ENCODE measurements at places on chromosomes 2 and 18.

- no peak for DNase-seq
Observed at GRCh38 chr2:153074207-153074606, 355.8 kb downstream of the ARL6IP6 start.

- DNase-seq = no peak
Observed at GRCh38 chr2:176885001-176885643, 327.5 kb upstream of the HNRNPA3 start.

DNA sequence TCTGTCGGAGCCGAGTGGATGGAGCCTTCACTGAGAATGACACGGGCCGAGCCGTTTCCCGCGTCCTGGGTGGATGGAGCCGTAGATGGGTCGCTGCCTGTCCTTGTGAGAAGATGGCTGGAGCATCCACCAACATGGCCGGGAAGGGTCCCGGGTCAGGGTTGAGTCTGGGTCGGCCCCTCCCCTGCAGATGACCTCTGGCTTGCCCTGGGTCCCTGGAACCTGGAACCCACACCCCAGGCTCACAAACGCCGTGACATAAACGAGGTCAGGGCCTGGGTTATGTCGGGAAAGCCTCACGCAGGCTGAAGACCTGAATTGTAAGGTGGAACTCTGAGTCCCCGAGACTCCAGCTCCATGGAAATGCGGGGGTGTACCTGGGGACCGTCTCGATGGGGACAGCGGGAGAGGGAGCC is 94.9 kb downstream of the NFATC1 start:
- DNase-seq = no peak

DNA sequence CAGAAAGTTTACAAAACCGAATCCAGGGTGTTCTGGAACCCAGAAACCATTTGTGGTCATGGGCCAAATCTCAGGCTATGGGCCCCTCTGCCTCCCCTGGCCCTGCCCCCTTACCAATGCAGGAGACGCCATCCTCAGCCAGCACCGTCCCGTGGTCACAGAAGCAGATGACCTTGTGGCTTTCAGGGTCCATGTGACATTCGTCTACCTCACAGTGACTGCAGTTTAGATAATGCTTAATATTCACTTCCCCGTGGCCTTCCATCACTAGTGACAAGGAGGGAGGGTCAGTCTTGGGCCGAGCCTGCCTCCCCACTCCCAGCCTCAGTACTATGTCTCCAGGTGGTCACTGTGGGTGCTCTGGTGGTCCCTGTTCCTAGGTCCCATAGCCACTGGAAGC is 111.6 kb downstream of the CLIP4 start:
- DNase-seq = no peak

GRCh38 chr2:47631306-47631705 is 151.6 kb upstream of the MSH6 start:
- no peak for DNase-seq

- no peak for DNase-seq
Observed at GRCh38 chr18:25081001-25081400, 271.0 kb downstream of the ZNF521 start.

DNA sequence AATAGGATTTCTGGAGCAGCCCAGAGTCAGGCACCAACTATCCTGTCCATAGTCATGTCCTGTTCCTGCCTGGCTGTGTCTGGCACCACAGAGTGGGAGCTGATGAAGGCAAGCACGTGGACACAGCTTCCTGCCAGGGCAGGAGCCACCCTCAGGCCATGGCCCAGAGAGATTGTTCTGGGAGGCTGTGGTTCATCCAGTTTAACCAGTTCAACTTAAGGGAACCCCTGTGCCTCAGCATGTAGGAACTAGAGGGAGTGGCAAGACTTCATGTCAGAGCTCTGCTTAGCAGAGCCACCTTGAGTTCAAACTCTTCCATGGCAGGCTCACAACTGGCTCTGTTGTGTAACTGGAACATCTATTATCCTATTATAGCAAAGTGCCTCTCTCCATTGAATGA is 73.2 kb upstream of the NCKAP5 start:
- DNase-seq = no peak

DNA sequence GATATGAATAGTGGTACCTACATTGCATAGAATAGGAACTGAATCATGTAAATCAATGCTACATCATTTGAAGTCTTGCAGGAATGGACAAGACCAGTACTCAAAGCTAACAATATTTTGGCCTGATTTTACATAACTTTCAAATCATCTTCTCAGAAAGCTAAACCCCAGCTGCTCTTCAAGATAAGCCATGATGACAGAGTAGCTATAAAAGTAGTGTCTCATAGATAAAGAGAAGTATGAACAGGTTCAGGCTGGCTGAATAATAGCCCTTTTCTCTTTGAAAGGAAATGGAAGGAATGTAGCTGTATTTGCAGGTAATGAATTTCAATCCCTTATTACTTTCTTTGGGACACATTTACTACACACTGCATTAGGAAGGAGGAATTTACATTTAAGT is 28.2 kb downstream of the TSPYL6 start:
- no peak for DNase-seq

GRCh38 chr2:36438449-36438977 is 82.9 kb downstream of the CRIM1 start:
- peak; percentile 98 for DNase-seq

- no peak for DNase-seq
Observed at GRCh38 chr18:65411061-65411460, 339.8 kb upstream of the CDH7 start.

DNA sequence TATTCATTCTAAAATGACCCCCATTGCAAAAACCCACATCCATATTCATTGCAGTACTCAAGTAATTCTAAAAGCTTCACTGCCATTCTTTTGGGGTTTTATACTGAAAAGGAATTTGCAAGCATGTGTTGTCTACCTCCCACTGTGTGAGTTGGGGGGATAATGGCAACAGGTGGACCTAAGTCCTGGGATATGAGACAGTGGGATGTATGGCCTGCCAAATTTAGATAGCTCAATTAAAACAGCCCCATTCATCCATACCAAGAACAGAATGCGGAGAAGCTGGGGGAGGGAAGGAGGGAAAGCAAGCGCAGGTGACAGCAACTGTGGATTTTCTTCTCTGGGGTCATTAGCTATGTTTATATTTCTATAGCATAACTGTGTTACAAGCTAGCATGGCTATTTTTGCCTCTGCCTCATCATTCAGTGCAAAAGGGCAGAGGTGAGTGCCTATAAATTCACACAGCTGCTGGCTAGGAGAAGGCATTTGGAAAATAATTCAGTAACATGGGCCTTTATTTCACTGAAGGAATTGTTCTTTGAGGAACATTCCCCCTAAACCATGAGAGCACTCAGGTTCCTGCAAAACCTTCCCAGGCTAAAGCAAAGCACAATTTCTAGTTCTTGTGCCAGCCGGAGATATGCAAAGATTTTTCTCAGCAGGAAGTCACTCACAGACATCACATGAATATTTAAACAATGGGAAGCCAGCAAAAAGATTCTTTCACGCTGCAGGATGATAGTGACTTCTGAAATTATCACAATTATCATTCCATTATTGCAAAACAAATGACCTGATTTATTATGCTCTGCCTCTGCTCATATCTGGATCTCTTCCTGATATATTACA is 393.9 kb upstream of the ACVR2A start:
- DNase-seq = no peak

GRCh38 chr2:147331790-147332419 is 512.9 kb upstream of the ACVR2A start:
- no peak for DNase-seq

DNA sequence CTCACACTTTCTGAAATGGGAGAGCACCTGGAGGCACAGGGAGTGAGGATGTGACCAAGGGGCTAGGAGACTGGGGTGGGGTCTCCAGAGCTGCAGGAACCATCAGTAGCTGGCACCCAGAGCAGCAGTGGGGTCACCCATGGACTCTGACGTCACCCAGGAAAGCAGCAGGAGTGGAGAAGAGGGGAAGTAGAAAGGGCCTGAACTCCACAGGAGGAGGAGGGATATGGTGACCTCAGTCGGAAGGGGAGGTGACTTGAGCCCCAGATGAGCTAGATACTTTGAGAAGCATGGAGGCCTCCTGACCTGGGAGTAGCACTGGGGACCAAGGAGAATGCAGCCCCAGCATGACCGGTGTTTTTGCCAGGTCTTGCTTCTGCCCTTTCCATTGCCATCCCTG is 8.8 kb downstream of the NMUR1 start:
- no peak for DNase-seq

DNA sequence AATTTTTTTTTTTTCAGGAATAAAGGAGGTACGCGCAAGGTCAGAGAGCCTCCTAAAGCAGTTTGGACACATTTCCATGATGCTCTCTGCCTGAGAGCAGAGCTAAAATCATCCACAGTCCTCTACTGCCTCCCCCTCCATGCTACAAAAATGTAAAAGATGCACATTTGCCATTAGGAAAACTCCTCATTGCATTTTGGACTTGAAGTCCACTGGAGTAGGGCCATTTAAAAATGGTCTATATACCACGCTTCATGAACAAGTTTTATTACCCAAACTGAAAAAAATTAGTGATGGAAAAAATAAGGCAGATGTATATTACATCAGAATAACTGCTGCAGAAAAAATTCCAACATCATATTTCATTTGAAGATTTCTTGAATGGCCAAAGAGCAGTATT is 256.0 kb downstream of the AFF3 start:
- no peak for DNase-seq

- DNase-seq = no peak
Observed at GRCh38 chr2:201353116-201353515, 4.0 kb downstream of the FLACC1 start.

DNA sequence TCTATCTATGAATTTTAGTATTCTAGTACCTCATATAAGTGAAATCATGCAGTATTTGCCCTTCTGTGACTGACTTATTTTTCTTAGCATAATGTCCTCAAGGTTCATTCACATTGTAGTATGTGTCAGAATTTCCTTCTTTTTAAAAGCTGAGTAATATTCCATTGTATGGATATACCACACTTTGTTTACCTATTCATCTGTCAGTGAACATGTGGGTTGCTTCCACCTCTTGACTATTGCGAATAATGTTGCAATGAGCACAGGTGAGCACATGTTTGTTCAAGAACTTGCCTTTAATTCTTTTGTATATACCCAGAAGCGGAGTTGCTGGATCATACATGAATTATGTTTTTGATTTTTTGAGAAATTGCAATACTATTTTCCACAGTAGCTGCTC is 187.4 kb upstream of the RBMS1 start:
- no peak for DNase-seq

GRCh38 chr2:147632198-147632597 is 212.6 kb upstream of the ACVR2A start:
- DNase-seq = no peak
